ENCODE measurements at places on chromosomes 4 and X.

- no peak for DNase-seq
Observed at GRCh38 chrX:110182362-110182761, 135.5 kb downstream of the AMMECR1 start.

DNA sequence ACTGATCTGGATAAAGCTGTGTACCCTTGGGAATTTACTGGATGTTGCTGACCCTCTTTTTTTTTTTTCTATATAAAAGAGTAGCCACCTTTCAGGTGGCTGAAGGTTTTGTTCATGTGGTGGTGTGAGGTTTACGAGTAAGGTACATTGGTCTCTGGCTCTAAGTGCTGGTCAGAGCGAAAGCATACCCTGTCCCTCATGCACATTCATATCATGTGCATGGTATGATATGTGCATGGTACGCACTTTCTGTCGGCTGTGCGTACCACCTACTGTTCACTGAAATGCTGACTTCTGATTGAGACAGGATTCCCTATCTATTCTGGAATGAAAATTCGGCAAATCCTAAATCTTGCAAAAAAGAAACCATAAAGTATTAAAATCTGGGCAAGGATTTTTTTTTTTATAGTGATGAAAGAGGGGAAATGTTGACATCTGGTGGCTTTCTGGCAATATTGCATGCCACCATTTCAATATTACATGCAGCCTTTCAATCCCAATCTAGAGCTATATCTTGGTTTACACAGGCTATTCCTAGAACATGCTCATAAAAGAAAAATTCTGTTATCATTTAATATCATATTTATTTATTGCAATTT is 32.8 kb downstream of the FAM149A start:
- DNase-seq: peak; percentile 57

DNA sequence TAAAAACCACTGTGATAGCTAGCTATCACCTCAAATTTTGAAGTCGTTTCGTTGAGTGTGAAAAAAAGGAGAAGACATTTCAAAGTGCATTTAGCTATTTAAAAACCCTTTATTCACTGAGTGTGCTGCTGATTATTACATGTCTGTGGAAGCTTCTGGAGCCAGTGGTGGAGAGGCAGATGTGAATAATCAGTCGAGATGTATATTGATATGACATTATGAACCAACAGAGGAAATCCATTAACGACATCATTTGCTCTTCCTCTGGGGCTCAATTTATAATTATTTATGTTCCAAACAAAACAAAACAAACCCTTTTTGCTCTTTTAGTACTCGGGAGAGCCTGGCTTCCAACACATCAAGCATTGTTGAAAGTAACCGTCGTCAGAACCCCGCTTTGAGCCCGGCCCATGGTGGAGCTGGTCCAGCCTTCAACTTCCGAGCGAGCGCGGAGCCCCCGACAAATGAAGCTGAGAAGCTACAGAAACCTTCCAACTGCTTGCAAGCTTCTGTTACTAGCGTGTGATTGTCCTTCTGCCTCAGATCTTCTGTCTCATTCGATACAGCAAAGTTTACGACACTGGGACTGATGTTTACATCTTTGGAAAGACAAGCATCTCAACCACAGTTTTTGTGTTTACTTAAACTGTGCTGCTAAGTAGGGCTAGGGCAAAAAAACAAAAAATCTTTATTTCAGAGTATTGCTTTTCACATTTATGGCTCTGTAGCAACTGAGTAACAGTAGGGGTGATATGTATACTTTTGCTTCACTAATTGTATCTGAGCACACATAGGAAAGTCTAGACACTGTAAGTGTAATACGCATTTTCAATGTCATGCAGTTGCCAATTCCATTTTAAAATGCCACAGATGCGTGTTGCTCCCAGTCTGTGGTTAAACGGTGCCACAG is 111.9 kb downstream of the STOX2 start:
- DNase-seq: no peak

DNA sequence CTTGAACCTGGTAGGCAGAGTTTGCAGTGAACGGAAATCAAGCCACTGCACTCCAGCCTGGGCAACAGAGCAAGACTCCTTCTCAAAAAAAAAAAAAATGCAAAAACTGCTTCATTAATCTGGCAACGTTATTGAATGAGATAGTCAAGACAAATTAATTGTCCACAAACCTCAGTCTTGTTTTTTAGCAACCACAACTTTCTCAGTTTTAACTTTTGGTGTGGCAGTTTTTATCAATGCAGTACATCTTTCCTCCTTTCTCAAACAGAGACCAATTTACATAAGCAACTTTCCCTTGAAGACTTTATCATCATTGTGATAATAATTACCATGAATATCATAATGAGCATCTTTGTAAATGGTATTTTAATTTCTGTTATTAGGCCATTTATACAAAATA is 61.7 kb upstream of the GALNTL6 start:
- DNase-seq: no peak

GRCh38 chr4:188005561-188005960 is 10.0 kb downstream of the ZFP42 start:
- peak; percentile 22 for DNase-seq

GRCh38 chr4:143234153-143234552 is 49.4 kb downstream of the USP38 start:
- no peak for DNase-seq

GRCh38 chrX:65961714-65962113 is 78.2 kb downstream of the VSIG4 start:
- DNase-seq: no peak

- no peak for DNase-seq
Observed at GRCh38 chr4:181618896-181619295, 624.3 kb upstream of the TENM3 start.

DNA sequence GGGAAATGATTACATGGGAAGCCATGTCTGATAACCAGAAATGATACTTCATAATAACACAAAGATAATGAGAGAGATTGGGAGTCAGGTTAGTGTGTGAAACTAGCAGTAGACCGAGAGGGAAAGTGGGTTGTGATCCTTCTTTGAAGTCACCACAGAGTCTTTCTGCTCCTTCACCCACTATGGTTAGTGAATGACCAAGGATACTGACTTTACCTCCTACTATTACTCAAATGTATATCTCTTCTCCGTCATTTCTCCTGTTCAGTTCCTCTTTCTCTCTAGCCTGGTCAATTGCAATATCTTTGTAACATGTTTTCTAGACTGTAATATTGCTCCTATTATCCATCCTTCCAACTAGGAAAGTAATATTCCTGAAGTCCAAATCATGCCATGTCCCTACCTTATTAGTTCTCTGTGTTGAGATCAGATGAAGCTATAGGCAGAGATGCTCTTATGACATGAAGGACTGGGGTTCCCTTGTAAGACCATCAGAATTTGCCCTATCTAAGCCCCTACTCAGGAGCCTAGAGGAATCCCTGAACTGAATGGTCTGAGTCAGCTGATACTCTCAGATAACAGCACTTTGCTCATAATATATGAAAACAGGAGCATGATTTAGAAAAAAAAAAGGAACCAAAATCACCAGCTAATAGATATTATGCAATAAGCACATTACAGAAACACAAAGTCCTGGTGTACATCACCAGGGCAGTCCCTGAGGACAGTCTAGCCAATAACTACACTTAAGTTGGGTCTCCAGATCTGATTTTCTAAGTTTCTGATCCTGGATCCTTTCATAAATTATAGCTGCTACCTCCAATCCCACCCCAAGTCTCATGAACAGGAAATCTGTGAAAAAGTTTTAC is 81.2 kb downstream of the SHROOM3 start:
- peak; percentile 42 for DNase-seq

GRCh38 chrX:17584248-17584681 is 153.0 kb upstream of the SCML1 start:
- DNase-seq: no peak

DNA sequence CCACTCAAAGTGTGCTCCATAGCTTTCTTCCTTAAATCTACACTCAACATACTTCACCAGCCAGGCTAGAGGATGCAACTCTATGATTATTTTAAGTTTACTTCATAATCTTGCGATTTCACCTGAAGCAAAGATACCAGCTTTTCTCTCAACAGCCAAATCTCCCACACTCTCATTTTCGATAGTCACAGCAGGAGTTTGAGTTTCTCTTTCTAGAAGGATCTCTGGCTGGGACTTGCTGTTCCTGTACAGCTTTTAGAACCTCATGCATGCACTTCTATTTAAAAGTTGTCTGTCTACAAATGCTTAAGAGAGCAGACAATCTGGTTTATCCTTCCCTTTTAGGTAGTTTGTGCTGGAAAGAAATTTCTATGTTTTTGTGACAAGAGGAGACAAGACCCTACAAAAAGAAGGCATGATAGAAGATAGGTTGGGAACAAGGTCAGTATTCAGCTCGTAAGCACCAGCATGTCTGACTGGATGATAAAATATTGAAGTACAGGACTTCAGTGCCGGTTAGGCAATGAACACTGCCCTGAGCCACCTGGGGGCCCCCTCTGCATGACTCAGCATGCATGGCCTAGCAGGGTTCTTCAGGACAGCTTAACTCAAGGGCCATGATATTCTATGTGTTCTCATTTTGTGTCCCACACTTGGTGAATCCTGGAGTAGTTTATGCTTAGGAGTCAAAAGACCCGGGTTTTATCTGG is 65.6 kb downstream of the ATXN3L start:
- peak; percentile 71 for DNase-seq

GRCh38 chr4:6497796-6498195 is 25.4 kb upstream of the PPP2R2C start:
- no peak for DNase-seq

GRCh38 chr4:158777423-158778155 is 8.8 kb downstream of the FNIP2 start:
- DNase-seq: no peak

DNA sequence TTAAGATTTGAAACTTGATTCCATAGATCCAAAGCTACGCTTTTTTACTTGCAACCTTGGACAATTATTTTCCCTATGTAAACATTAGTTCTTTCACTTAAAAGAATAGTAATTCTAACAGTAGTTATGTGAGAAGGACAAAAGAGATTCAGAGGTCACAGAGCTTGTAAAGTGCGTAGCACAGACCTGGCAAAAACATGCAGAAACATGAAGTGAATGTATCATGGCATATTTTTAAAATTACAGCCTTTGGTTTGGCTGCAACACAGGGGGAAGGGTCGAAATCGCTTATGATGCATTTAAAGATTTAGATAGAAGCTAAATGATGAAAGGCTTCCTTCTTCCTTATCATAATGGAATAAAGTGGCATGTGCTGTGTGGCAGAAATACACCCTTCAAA is 1068.8 kb downstream of the ARAP2 start:
- no peak for DNase-seq

- peak; percentile 18 for DNase-seq
Observed at GRCh38 chr4:144288011-144288903, 147.7 kb upstream of the GYPA start.

GRCh38 chr4:122898370-122899150 is 23.8 kb downstream of the NUDT6 start:
- DNase-seq: no peak

DNA sequence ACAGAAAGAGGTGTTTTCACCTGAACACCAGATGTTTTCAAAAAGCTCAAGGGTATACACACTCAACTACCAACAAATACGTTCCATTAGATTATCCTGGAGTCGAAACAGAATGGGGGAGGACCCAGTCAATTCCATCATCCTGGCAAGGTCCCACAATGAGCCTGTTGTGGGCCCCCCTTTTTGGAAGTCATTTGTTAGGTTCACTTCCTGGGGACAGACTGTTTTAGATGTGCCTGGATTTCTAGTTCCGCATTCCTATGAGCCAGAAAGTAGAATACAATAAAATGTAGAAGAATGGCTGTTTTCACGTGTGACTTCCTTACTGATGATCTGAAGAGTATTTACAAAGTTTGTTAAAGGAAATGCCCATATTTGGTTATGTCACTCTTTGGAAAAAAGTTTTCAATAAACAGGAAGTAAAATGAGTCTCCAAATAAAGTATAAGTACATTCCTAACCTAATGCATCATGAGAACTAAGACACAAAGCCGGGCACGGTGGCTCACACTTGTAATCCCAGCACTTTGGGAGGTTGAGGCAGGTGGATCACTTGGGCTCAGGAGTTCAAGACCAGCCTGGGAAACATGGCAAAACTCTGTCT is 192.5 kb downstream of the MAML3 start:
- no peak for DNase-seq

DNA sequence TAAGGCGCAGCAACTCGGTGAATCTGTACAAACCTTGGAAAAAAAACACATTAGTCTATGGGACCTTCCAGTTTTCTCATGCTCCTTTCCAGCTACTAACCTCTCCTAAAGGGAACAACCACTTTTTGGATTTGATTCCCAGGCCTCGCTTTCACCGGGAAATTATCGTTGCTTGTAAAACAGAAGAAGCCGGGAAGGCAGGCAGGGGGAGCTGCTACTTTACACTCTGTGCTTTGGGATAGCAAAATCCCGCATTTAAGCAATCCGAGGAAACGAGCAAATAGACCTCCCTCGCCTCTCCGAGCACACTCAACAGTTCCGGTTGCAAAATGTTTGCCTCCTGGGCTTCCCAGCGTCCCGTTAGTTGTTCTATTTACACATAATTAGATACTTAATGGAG is 1.2 kb downstream of the CD38 start:
- DNase-seq: peak; percentile 62

DNA sequence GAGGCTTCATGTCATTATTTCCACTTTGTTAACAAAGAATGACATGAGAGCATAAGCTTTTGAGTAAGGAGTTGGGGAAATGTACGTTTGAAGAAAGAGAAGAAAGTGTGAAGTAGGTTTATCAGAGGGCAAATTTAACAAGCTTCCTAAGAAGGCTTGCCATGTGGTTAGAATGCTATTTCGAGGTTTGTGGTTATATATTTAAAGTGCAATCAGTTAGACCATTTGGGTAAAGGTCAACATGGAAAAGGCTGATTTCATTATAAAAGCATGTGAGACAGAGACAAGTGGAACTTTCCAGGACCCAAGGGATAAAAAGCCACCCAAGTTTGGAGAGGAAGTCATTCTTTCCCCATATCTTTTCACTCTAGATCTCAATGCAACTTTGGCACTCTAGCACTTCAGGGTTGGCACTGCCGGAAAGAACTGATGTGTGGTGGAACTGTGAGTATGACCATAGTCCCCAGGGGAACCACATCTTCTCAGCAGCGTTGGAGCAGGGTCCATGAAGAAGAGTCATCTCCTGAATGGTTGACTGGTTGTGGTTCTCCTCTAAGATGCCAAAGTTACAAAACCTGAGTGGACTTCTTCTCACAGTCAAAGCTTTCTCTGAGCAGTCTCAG is 529.9 kb downstream of the MID1IP1 start:
- DNase-seq: peak; percentile 35

DNA sequence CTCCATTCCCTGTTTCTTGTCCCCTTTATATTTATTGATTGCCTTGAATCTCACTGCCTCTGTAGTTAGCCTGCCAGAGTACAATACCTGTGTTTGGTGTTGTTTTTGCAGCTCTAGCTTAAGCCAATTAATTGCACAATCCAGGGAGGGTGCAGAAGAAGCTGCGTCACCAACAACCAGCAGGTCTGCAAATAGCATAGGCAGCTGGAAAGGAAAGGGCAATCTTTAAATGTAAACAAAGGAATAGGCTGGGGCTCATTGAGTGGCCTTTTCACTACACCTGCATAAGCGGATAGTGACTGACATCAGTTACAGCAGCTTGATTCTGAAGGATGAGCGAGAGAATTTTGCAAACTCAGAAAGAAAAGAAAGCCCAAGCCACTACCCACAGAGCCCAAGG is 106.8 kb upstream of the RAI2 start:
- DNase-seq: no peak

Measured in OCI-M1 (cell line).